ENCODE measurements at places on chromosomes 7 and 10.

GRCh38 chr7:144853542-144853941 lies 17.7 kb upstream of the TPK1 start:
- no peak for DNase-seq

GRCh38 chr7:7639847-7640220 lies 718 bp upstream of the UMAD1 start:
- no peak for DNase-seq

DNA sequence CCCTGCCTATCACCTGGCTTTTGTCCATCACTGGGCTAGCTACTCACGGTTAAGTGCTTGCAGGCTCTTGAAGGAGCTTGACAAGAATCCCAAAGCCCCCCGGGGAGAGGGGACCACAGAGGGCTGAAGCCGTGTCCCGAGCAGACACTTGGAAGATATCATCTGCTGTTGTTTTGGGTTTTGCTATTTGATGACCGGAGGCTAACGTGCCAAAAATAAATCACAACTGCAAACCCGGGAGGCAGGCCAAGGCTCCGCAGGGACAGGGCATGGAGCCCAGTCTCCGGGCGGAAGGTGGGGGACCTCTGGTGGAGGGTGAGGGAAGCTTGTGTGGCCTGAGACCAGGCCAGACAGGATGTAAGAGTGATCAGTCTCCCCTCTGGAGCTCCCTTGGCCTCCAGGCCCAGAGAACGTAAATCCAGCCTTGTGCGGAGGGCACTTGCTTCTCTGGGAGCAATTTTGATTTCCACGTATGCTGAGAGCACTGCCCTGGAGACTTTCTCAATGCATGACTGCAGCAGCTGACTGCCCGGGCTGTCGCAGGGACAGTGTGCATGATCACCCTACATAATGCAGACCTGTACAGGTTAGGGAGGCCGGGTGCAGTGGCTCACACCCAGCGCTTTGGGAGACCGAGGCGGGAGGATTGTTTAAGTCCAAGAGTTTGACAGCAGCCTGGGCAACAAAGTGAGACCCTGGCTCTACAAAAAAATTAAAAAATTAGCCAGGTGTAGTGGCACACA lies at the start of gene PHKG1:
PHKG1 (minus strand) TSS at position 164 of the 743 bp plus-strand sequence. CDS start 4,011 bp downstream, outside the sequence.
- DNase-seq: peak; percentile 95

GRCh38 chr10:84571146-84571545 lies 242.8 kb downstream of the CCSER2 start:
- no peak for DNase-seq

DNA sequence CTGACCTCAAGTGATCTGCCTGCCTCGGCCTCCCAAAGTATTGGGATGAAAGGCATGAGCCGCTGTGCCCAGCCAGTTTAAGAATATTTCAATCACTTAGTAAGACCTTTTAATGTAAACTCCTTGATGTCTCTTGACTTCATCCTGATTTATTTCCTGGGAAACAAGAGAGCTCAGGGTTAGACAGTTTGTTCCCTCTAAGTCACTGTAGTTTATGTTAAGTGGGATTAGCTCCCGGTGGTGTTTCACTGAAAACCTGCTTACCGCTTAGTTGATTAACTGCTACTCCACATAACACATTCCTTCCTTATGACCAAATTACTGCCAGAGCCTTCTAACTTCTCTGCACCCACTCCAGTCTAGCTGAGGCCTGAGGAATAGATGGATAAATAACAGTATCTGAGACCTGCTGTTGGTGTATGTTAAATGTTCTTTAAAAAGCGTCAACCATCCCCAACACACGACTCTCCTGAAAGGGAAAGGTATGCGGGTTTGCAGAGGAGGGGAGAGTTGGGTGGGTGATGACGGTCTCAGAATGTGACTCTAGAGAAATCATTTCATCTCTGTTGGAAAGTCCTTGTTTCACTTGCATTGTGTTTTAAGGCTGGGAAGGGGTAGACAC lies 48.7 kb downstream of the CREB3L2 start:
- DNase-seq: no peak

- no peak for DNase-seq
Observed at GRCh38 chr10:110863956-110864355, 7.8 kb upstream of the PDCD4 start.

GRCh38 chr7:49563693-49564378 lies 209.6 kb upstream of the VWC2 start:
- no peak for DNase-seq

DNA sequence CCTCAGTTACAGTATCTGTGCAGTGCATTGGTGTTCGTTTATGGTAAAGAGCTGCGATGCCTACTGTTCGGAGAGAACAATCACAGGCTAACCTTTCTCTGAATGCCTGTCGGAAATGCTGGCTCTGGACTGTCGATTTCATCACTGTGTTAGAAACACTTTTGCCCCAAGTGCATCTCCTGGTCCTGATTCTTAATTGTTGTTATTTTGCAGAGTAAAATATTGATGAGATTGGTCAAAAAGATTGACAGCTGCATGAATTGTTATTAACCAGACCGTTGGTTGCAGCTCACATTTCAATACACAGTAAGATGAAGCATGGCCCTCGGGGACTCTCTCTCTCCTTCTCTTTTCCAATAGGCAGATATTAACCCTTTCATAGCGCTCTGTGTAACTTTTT lies 557.4 kb upstream of the ADARB2 start:
- no peak for DNase-seq

DNA sequence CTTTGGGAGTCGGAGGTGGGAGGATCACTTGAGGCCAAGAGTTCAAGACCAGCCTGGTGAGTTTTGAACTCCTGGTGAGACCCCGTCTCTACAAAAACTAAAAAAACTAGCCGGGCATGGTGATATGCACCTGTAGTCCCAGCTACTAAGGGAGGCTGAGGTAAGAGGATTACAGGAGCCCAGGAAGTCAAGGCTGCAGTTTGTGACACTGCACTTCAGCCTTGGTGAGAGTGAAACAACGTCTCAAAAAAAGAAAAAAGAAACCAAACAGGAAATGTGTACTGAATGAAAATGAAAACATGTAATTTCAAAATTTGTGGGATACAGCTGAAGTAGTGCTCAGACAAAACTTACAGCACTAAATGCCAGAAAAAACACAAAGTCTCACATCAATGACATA lies 7.6 kb downstream of the ARHGAP12 start:
- DNase-seq: no peak

GRCh38 chr10:99598781-99599509 lies 21.3 kb downstream of the SLC25A28 start:
- no peak for DNase-seq

DNA sequence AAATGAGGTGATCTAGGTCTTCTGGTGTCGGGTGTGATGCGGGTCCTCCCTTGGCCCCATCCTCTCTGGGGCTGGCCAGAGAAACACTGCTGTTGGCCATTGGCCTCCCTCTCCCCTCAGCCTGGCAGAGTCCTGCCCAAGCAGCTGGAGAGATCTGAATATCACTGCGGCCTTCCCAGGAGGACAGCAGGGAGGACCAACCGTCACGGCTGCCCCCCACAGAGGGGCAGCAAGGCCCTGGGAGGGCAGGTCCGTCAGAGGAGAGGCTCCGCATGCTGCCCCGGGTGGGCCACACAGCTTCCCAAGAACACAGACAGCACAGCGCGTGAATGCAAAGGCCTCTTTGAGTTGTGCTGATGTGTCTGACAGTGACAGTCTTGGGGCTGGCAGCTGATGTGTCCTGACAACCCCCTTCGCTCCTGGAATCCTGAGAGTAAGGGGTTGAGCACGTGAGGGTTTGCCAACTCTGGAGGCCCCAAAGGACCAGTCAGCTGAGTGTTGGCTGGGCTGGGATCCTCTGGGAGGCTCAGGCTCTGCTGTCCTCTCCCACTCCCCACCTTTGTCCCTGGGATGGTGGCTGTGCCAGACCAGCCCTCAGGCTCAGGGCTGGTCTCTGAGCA lies 132.5 kb upstream of the UNC5B start:
- no peak for DNase-seq

DNA sequence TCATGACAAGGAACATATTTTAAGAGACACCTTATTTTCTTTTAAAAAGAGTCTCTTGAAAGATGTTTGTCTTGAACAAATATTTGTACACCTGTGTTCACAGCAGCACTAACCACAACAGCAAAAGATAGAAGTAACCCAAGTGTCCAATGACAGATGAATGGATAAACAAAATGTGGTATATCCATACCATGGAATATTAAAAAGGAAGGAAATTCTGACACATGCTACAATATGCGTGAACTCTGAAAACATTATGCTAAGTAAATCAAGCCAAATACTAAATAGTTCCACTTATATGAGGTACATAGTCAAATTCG lies 17.8 kb downstream of the SGMS1 start:
- no peak for DNase-seq

GRCh38 chr7:83365746-83366145 lies 203.1 kb upstream of the PCLO start:
- DNase-seq: no peak

DNA sequence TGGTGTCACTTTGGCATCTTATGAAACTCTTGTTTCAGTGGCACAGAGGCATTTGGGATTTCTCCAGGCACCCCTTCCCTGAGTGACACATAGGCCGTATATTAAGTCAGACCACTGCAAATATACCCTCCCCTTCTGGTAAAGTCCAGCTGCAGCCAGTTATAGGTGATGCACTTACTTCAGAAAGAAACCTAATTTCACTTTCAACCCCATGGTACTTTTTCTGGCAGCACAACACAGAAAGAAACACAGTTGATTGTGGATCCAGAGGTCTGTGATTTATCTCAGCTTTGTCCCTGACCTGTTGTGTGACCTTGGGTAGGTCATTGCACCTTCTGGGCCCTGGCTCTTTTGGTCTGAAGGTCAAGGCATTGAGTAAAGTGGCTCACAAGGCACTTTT lies 173.2 kb downstream of the BUB3 start:
- no peak for DNase-seq

DNA sequence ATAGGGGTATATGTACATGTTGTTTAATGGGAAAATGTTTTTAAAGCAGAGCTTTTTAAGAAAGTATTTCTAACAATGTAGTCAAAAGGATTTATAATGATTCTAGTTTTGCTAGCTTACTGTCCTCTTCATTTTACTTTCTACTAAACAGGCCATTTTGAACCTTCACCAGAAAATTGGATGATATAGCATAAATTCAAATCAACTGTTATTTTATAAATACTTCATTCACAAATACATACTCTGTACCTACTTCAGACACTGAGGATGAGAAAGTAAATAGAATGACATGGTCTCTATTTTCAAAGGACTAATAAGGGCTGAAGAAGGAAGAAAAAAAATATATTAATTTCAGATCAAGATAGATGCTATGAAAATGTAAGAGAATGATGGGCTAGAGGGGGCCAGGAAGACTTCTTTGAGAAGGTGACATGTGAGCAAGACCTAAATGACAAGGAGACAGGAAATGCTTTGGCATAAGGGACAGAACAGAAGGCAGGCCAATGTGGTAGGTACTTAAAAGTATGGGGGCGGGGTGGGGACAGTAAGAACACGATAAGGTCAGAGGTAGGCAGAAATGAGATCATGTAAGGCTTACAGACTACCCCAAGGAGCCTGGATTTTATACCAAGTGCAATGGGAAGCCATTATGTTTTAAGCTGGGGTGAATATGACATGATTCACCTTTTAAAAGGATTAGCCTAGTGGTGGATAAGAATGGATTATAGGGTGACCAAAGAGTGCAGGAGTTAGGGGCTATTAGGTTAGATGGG lies 5.2 kb downstream of the NAMPT start:
- no peak for DNase-seq

- DNase-seq: no peak
Observed at GRCh38 chr10:103130910-103131309, 62.2 kb downstream of the NT5C2 start.

DNA sequence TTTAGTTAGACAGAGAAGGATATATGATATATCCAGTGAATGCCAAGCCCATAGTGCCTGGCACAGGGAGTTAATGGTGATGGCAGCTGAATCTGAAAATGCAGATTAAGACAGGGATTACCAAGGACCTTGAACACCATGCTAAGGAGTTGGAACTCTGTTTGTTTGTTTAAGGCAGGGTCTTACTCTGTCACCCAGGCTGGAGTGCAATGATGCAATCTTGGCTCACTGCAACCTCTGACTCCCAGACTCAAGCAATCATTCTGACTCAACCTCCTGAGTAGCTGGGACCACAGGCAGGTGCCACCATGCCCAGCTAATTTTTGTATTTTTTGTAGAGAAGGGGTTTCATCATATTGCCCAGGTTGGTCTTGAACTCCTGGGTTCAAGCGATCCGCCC lies 1.6 kb downstream of the AKR1D1 start:
- no peak for DNase-seq

- DNase-seq: no peak
Observed at GRCh38 chr7:20200971-20201370, 16.2 kb downstream of the MACC1 start.

DNA sequence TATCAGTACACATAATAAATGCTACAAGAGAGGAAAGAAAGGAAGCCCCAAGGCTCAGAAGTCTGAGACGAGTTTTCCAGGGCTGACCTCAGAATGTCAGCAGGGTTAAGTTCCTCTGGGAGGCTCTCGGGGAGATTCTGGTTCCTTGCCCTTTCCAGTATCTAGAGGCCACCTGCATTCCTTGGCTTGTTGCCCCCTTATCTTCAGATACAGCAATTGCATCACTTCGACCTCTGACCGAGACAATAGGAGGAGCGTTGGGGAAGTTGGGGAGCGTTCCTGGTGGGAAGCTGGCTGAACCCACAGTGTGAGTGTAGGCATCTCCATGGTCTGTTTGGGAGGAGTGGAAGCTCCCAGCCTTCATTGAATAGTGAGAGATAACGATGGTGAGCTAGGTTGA lies 72.0 kb upstream of the MTPN start:
- DNase-seq: no peak

DNA sequence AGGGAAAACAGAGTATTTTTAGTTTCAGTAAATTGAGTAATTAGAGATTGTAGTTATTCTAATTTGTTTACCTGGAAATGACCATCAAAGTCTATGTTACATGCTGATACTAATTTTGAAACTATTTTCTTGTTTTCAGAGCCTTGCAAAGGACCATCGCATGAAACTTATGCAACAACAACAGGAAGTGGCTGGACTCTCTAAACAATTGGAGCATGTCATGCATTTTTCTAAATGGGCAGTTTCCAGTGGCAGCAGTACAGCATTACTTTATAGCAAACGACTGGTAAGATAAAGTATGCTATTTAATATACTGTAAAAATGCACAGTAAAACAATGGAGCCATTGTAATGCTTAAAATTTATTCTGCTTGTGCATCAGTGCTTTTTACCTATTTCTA lies 78.5 kb downstream of the TRIM24 start:
- DNase-seq: no peak

DNA sequence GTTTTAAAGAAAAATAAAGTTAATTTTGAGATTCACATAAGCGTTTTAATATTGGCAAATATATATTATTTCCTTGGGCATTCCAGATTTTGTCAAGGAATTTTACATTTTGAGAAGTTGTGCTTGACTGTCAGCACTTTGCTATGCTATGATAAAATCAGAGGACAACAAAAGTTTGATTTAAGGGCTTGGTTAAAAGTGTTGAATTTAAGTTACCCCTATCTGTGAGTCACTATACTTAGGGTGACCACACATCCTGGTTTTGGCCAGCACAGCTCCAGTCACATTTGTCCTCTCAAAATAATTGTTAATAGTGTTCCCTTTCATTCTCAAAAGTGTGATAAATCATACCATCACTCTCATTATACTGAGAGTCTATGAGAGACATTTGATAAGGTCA lies 34.2 kb upstream of the ANK3 start:
- DNase-seq: no peak
